ENCODE measurements at places on chromosomes 7 and 10.

GRCh38 chr10:43395571-43396060, 13.4 kb downstream of the HNRNPF start:
- no peak for DNase-seq

GRCh38 chr7:22197376-22197775, 159.6 kb downstream of the RAPGEF5 start:
- no peak for DNase-seq

- DNase-seq = no peak
These were observed 208.2 kb downstream of the MAD1L1 start for GRCh38 chr7:2024567-2024918.

DNA sequence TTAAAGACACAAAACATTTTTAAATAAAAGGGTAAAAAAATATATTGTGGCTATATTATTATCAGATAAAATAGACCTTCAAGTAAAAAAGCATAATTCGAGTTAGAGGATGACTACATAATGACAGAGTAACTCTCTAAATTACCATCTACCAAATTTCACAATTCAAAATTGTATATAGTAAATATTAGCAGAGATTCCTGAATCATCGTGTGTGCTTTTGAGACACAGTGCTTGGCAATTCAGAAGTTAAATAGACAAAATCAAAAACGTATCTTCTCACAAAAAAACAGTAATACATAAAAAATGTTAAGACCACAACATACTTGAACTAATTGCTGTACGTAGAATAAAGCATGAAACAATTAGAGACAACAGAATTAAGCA, 110.4 kb downstream of the AHR start:
- no peak for DNase-seq

- DNase-seq = no peak
These were observed 60.6 kb downstream of the LMBR1 start for GRCh38 chr7:156832195-156832877.

- no peak for DNase-seq
These were observed 55.5 kb upstream of the SLC35G1 start for GRCh38 chr10:93838278-93838677.

GRCh38 chr7:2018569-2019460, 213.9 kb downstream of the MAD1L1 start:
- DNase-seq = no peak

DNA sequence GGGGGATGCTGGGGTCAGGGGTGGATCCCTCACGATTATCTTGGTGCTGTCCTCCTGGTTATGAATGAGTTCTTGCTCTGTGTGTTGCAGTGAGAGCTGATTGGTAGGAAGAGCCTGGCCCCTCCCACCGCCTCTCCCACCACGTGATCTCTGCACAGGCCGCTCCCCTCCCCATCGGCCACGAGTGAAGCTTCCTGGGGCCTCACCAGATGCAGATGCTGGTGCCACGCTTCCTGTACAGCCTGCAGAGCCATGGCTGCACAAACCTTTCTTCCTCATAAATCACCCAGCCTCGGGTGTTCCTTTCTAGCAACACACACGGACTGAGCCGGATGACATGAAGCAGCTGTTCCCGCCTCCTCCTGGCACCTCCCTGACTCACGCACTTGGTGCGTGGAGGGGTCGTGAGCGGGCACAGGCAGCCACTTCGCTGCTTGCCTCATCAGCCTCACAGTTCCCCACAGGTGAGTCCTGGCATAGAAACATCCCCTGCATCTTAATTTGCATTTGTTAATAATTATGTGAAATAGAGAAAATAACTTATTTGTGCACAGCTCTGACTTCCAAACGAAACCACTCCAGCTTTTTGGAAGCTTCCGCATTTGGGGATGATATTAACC, 210.8 kb downstream of the ADARB2 start:
- no peak for DNase-seq

- no peak for DNase-seq
These were observed 134.8 kb upstream of the SHH start for GRCh38 chr7:155947051-155947450.

- no peak for DNase-seq
These were observed 354.5 kb downstream of the TFEC start for GRCh38 chr7:115676080-115676479.

DNA sequence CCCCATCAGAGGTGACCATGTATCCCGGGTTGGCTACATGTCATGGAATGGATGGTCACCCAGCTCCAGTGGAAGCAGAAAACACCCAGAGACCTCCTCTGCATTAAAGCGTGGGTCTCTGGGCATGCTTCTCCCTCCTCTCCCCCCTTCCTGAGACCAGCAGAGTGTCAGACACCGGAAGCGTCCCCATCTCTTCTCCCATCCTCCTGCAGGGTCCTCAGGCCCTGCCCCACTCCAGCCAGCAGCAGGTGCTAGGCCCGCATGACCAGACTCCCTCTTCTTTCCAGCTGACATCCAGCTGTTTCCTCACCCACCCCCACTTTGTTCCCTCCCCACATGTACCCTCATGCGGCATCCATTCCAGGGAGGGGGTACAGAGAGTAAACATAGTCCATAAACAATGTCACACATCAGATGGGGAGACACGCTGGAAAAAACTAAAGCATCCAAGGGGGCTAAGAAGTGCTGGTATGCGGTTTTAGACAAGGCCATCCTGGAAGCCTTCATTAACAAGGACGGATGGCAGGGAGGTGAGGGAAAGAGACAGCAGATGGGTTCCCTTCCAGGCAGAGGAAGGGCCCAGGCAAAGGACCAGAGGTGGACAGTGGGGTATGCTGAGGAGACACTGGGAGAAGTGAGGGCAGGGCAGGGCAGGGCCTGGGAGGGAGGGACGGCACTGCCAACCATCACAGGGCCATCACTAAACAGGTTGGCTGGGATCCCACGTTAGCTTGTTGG, 12.5 kb upstream of the SLC18A3 start:
- no peak for DNase-seq

- no peak for DNase-seq
These were observed 82.0 kb downstream of the VWC2 start for GRCh38 chr7:49855281-49855980.

DNA sequence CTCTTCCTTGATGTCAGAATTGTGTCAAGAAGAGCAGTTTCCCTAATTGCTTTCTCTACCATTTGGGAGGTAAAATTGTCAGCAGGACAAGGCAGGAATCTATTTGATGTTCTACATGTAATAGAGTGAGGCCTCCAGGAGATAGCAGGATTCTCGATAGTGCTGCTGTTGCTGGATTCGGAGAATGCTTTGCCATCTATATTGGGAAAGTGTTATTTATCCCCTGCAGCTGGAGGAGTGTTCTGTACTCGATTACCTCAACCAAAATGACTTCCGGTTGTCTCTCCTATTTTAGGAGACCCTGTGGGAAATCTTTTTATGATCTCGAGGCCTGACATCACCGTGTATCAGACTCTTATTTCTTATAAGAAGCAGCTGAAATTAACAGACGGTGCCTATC, 217.1 kb downstream of the TMEM178B start:
- no peak for DNase-seq

- no peak for DNase-seq
These were observed 25.8 kb downstream of the DENND10 start for GRCh38 chr10:119129721-119130120.

DNA sequence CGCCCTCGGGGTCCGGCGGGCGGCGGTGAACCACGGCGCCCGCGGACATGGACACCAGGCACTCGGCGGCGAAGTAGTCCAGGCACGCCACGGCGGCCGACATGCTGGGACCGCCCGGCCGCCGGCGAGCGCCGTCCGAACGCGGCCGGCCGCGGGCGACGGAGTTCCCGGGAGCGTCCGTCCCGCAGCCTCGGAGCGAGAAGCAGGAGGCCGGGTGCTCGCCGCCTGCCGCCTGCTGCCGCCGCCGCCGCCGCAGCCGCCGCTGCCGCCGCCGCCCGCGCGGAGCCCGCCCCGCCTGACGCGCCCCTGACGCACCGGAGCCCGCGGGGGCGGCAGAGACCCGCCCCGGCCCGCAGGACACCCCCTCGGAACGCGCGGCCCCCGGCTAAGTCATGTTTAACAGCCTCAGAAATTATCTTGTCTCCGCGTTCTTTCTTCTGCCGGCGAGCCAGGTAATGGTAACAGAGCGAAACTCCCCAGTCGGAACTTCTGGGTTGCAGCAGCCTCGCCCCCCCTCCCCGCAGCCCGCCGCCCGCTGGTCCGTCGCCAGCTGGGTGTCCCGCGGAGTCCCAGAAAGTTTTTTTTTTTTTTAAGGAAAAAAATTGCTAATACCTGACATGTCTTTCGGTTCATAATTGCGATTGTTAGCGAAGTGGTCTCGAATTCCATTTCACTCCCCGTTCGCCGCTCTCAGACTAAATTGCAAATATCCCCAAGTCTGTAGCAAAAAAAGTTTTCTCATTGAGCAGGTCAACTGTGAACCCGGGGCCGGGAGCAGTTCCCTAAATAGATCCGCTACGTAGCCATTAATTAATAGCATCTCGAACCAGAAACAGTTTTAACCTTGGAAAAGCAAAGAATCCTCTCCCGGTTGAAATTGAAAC, at the start of gene KLF14:
Gene KLF14, minus strand, starts transcription at position 277 of the 884 bp plus-strand sequence. Its CDS starts 174 bp downstream, at position 103.
- DNase-seq = no peak

DNA sequence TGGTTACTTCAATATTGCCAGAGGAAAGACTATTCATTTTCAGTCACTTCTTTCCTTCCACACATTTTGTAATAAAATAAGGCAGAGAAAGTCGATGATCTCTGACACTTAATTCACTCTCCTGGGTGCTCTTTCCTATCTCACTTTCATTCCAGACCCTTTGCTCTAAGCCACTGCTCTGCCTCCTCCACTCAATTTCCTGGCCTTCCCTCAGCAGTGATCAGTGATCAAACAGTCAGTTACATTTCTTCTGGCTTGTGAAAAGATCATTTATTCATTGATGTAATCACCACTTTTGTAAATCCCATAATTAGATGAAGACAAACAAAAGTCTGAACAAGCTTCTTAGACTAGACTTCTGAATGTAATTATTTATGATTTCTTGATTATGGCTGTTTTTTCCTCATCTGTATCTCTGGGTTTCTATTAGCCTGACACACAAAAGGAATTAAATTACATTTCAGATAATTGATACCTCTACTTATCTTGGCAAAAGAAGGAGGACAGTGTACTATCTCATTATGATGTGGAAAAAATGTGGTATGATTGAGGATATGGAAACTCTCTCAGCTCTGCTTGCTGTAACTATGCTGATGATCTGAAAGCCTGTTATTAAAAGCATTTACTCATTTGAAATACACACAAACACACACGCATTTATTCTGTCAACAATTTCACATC, 1102.3 kb downstream of the GRM8 start:
- DNase-seq = no peak

Measured in stimulated activated CD8-positive, alpha-beta memory T cell treated with anti-CD3 and anti-CD28 coated beads, Interleukin-4, amount 100 ng/mL, for 1 hour (primary cell).